ENCODE measurements at places on chromosomes 11 and 22.

- DNase-seq, result no peak
Measured at GRCh38 chr11:94519478-94520084, 7.3 kb downstream of the C11orf97 start.

DNA sequence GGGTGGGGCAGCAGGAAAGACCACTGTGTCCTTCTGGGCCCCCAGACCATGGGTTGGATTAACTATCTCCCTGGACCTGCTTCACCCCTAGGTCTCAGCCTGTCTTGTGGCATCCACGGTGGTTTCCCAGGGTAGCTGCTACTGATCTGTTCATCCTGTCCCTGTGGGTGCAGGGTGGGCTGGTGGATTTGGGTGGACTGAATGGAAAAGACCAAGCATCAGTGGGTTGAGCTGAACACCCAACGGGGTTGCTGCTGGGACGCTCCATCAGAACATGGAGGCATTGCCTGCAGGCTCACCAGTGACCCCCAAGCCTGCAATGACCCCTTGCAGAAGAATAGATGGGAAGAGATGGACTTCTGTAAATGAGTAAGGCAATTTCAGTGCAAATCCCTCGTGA lies 812.1 kb downstream of the TBC1D22A start:
- no peak for DNase-seq

GRCh38 chr11:20357150-20357549 lies 6.4 kb upstream of the HTATIP2 start:
- no peak for DNase-seq

- no peak for DNase-seq
Measured at GRCh38 chr22:37089434-37089833, 20.1 kb downstream of the TMPRSS6 start.

- DNase-seq, result no peak
Measured at GRCh38 chr11:46305295-46305694, 27.8 kb downstream of the CREB3L1 start.
